Stimulated activated naive CD4-positive, alpha-beta T cell (primary cell): ENCODE measurements at places on chromosomes 13 and 19.

DNA sequence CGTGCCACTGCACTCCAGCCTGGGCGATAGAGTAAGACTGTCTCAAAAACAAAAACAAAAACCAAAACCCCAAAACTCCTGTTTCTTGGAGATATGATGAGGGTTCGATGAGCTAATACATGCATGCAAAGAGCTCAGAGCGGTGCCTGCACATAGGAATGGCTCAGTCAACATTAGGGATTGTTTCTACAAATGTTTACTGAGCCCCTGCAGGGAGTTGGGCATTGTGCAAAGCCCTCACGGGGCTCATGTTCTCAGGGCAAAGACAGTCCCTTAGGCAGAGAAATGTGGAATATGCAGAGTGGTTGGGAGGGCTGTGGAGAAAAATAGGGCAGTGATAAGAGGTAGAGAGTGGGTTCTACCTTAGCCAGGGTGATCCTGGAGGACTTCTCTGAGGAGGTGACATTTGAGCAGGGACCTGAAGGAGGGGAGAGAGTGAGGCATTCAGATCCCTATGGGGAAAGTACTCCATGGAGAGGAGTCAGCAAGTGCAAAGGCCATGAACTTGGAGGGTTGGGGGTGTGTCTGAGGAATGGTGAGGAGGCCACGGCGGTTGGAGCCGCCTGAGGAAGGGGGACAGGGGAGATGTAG is 1.5 kb upstream of the EHD2 start:
- DNase-seq = no peak

DNA sequence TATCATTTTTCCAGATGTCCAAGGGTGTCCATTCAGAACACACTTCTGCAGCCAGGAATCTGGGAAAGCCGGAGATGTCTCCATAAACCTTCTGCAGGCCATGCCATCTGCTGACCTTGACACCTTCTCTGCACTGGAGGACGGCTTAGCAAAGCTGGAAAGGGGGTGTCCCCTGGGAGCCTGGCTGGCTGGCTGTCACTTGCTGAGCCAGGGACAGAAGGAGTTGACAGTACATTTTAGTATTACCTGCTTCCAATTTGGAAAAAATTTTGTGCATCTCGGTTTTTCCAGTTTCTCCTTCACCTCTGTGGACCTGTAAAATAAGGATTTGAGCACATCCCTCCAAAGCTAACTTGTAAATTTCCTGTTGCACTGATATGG is 8.1 kb upstream of the CHST8 start:
- DNase-seq = no peak

DNA sequence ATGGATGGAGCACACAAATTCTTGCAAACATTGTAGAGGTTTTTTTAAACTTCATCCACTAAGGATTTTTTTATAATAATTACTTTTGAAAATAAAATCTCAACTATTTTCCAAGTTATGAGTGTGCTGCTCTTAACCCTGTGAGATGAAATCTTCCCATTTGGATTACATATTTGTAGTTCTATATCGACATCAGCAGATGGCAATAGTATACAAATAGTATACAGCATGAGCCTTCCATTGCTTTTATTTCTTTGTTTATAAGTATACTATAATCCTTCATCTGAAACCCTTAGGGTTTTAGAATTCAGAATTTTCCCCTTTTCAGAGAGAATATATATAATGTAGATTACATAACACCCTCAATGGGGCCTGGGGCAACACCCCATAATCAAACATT is 70.5 kb downstream of the GJA3 start:
- peak; percentile 16 for DNase-seq

DNA sequence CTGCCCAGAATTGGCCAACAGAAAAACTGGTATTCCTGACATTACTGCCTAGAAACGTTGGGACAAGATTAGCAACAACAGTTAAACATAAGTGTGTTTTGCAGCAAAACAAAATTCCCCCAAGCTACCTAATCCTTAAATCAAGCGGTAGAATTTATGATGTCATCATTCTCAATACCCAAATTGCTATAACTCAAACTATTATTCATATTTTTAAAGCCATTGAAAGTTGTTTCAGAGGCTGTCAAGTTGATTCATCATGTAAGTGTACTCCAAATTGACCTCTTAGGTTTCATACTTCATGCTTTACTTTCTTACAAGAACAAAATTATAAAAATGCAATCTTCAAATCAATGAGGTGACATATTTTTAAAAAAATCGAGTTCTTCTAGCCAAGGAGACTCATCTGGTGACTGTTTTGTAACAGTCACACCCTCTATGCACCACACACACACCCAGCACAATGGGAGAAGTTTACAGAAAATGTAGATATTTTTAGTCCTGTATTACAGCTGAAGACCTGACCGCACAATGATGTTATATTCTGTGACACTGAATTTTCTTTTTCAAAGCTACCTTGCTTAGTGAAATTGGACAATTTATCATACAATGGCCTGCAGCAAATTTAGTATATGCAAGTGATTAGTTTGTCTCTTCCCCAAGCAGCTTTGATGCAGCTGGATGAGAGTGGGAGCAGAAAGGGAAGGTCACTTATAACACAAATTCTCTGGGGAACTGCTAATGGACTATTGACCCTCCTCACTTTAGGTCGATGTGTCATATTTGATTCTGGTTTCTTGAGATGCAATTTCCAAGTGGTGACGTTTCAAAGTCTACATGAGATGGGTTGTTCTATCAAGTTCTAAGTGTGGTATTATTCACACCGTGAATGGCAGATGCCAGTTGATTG is 345.3 kb upstream of the OBI1 start:
- DNase-seq = no peak

- no peak for DNase-seq
Observed at GRCh38 chr13:97962887-97963286, 9.4 kb downstream of the IPO5 start.

- no peak for DNase-seq
Observed at GRCh38 chr13:59991395-59991794, 172.3 kb downstream of the DIAPH3 start.

GRCh38 chr19:51082611-51083010 is at the start of gene KLK14:
TSS of gene KLK14 (minus strand) at chr19:51082887. CDS start at chr19:51082614, 273 bp downstream.
- DNase-seq = no peak

- no peak for DNase-seq
Observed at GRCh38 chr13:98467263-98467985, 109.5 kb downstream of the STK24 start.

GRCh38 chr13:99988529-99989275 is 7.1 kb downstream of the ZIC2 start:
- no peak for DNase-seq
